Suppressor macrophage treated with lipopolysaccharide for 4 hours (primary cell): ENCODE measurements at places on chromosomes 5 and 9.

GRCh38 chr5:179310439-179311090 is 34.7 kb downstream of the ADAMTS2 start:
- no peak for DNase-seq

DNA sequence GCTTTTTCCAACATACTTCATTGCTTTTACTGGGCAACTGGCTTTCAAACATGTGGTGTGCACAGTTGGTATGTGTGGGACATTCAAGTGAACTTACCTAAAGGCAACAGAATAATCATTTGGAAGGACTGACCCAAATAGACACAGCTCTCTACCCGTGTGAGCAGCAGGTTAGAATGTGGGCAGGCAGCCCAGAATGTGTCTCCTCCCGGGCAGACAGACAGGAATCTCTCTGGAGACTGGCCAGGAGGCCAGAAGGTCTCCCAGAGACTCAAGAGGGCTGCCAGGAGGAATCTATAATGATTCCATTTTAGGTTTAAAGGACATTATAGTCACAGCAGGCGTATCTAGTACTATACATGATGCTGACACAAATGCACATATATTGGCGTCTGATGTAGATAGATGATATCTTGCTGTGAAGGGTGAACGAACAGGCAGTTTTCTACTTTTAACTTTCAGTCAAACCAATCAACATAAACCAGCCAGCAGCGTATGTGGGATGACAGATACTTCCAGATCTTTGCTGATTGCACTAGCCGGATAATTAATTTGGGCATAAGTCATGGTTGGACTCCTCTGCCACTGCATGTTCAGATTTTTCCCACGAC is 297.4 kb upstream of the ZNF608 start:
- DNase-seq = no peak

DNA sequence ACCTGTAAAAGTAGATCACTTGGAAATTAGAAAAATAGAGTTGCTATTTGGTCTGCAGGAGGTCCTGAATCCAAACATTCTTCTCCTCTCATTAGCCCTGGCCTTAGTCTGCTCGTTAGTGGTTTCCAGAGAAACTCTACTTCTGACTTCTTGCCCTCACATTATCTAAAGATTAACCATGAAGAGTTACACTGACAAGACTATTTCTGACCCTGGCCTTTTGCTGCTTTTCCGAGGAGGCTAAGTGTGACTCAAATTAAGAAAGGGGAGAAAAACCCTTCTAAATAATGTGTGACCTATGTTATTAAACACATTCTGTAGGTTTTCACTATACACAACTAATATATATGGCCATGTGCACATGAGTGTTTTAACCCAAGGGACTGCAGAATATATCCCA is 302.4 kb downstream of the RAB3C start:
- no peak for DNase-seq

DNA sequence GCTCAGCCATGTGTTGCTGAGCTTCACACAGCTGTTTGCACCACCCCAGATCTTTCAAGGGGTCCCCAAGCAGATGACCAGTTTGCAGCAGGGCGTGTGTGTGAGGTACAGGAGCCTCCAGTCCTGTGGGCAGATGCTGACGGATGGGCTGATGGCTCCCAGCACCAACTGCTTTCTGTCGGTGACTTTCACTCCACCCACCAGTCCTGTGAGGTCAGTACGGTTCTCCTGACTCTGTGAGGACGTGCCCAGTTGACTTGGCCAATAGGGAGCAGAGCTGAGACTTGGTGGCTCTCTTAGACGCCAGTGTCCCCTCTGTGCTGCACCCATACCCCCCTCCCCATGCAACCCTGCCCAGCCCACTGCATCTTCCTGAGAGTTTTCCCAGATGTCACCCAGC is 19.7 kb downstream of the COL5A1 start:
- no peak for DNase-seq

DNA sequence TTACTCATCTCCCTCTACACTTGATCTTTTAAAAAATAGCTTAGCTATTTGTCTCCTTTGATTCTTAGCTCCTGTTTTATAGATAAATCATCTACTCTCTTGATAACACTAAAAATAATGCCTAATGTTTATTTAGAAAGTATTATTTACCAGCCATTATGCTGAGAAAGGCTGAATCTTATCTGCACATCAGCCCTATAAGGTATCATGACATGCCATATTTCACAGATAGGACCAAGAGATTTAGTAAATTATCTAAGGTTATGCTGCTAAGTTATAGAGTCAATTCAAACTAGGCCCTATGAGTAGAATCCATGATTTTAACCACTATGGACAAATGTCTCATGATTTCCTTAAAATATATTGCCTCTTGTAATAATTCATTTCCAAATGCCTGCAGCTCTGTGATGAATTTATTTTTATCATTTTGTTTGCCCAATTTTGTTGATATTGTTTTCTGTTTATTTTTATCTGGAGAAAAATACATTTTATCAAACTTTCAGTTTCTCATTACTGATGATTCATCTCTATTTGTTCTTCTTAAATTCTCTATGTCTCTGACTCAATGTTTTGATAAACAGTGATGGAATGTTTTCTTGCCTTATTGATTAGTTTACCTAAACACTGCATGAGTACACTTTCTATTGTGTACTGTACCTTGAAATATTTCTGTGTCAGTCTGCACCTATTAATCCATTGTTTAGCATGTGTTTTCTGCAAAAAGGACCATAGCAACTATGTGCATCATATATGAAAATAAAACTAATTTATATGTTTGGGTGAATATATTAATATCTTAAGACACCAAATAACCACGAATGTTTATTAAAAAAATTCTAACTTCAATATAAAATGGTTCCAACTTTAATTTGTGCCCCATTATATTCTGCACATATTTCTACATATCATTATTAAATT is 300.8 kb downstream of the CDH9 start:
- DNase-seq = no peak

DNA sequence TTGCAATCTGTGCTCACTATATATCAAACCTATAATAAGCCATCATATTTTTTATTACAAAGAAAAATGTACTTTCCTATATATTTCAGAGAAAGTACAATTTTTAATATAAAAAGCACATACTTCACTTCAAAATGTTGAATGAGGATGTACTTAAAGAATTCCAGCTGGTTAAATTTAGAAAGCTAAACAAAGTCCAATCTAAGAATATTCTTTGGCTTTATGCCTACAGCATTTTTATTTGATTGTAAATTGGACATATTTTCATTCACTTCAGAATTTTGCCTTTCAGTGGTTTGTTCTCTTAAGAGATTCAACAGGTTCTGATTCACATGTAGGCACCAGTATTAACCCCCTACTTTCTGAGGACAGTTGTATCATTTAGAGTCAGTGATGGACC is 533.8 kb downstream of the CAAP1 start:
- no peak for DNase-seq

DNA sequence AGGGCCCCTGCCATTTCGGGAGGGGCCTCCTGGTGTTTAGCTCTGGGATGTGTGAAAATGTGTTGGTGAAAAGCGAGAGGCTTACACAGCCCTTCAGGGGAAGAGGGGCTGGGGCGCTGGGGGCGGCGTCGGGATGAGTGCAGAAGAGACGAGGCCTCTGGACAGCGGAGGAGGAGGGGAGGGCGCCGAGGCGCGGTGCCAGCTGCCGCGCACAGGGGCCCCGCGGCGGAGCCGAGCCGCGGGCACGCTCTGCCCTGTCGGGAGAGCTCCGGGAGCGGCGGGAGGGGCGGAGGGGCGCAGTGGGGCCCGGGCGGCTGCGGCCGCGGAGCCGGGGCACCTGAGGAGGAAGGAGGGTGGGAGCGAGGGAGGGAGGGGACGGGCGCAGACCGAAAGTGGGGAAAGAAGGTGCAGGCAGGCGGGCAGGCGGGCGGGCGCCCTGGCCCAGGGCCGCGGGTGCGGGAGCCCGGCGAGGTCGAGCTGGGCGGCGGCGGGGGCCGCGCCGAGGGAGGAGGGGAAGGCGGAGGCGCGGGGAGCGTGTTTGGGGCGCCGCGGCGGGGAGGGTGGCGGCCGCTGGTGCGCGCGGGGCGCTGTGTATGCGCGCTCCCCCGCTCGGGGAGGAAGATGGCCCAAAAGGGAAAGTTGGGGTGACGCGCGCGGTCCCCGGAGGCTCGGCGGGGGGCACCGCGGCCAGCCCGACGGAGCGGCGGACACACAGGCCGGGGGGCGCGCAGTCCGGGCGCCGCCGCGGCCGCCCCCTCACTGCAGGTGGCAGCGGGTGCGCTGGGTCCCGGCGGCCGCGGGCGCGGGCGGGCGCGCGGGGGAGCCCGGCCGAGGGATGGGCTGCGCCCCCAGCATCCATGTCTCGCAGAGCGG is at the start of gene PDE8B:
Gene PDE8B, plus strand, starts transcription at position 590 of the 873 bp plus-strand sequence. Its CDS starts 246 bp downstream, at position 836.
- no peak for DNase-seq

DNA sequence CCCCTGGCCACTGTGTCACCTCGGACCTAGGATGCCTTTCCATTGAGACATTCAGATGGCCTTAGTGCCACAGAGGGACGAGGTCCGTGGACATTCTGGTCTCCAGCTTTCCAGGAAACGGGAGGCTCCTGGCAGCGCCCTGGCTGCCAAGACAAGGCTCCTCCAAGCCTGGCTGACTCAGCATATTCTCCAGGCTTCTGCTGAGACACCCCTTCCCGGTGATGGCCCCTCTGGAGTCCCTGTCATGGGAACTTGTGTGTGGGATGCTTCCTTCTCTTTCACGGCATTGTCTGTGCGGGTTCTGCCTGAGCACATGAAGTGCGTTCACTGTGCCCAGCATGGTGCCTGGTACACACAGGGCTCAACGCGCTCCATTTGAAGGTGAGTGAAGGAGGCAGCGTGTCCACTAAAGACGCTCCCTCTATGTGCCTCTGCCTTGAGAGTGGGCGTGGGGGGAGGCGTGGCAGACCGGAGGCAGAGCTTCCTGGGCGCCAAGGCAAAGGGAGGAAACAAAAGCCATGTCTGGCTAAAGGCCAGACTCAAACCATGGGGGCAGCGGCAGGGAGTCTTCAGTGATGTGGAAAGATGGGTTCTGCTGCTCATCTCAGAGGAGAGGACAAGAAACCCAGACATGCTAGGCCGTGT is 46.4 kb upstream of the PRRC2B start:
- no peak for DNase-seq

DNA sequence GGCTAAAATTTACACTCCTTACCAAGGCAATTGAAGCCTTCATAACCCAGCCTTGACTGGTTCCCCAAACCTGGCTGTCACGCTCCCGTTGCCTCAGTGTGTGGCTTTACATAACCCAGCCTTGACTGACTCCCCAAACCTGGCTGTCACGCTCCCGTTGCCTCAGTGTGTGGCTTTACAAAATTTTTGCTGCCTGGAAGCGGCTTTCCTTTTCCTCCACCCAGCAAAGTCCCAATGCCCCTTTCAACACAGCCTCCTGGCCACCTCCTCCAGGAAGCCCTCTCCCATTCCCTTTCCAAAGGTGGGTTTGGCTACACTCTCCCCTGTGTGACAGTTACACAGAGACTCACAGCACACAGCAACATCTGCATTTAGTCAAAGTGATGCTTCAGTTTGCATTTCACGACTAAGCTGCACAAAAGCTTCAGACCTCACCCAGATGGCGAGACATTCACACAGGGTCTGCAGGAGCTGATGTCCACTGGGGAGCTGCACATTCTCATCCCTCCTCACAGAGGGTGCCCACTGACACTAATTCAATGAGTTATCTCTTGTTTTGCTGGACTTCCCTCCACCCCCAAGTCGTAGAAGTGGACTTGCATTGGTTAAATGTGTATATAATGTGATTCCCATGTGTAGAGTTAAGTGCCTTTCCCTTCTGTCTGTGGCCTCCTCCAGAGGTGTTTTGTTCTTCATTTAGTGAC is 156.6 kb upstream of the PHYKPL start:
- peak; percentile 30 for DNase-seq

- DNase-seq = no peak
Measured at GRCh38 chr9:101639311-101639710, 44.5 kb upstream of the PPP3R2 start.

GRCh38 chr5:160467555-160468362 is 46.1 kb downstream of the PTTG1 start:
- peak; percentile 95 for DNase-seq

GRCh38 chr5:7548596-7548995 is 152.7 kb downstream of the ADCY2 start:
- DNase-seq = no peak

- no peak for DNase-seq
Measured at GRCh38 chr5:76445063-76445462, 42.0 kb downstream of the IQGAP2 start.

GRCh38 chr9:137757613-137758029 is 120.0 kb upstream of the CACNA1B start:
- DNase-seq = no peak

DNA sequence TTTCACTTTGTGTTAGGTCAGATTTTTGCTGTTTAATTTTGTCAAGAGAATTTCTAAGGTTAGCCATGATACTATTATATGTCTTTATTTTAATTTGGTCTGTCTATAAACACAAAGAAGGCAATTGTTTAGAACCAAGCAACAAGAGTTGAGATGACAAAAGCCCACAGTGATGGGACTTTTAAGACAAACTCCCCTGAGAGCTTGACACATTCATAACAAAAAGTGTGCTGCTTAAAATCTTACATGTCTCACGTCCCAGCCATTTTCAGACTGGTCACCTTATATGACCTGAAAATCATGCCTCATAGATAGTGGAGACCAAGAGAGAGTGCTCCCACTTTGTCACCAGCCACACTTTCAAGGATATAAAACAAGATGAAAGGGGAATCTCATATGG is 21.6 kb upstream of the NNT start:
- DNase-seq = no peak

DNA sequence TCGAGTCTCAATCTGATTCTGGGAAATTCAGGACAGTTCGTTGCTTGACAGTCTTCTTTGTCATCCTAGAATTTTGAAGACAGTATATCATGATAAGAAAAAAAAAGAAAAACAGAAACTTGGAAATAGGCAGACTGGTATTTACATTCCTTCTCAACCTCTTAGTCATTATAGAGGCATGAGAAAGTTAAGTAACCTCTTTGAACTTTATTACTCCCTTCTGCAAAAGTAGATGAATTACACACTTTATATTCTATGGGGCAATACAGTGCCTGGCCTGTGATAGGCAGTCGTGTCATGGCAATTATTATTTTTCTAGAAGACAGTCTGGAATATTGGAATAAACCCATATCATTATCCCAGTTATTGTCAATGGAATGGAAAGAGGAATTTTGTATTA is 828.9 kb downstream of the TLR4 start:
- DNase-seq = no peak

DNA sequence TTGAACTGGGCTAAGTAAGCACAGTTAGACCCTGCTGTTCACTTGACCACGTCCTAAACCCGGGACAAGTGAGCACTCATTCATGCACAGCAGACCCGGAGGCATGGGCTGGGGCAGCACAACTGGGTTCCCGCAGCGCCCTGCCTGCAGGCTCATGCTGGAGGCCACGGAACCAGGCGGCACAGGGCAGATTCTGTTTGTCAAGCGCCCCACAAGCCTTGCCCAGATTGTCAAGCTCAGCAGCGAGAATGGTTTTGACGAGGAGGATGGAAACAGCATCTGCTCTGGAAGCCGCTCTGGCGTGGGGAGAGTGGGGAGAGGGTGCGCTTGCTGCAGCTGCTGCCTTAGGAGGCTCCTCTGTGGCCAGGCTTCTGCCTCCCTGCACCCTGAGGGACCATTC is 32.7 kb downstream of the PRRT1B start:
- no peak for DNase-seq

DNA sequence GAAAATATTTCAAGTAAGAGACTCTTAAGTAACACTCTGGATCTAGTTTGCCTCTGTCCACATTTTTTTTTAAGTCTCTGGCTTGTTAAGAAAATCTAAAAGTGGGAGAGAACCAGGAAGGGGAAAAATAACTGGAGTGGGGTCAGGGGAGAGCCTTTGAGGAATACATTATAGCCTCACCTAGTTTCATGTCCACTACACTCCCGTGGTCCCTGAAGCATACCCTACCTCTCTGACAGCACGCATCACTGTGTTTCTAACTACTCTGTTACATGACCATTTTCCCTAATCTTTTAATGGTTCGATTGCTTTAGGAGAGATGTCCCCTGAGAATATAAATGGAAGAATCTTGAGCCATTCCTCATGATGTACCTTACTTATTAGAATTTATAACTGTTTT is 318.3 kb downstream of the TMEM167A start:
- no peak for DNase-seq
